ENCODE measurements at places on chromosomes 12 and 14. TPM values are rescaled to one million over a fixed set of nuclear protein-coding genes. Genes with fewer than 3 reads are reported as not detected.

KSR2 gene
- total RNA-seq = 0.03 TPM

PZP gene
- not detected for total RNA-seq

IL22 gene
- not detected for total RNA-seq

TRIM9 gene
- 0.07 TPM for total RNA-seq

ARHGAP9 gene
- total RNA-seq = not detected

LRTM2 gene
- total RNA-seq = not detected

HNRNPA1 gene
- 812 TPM for total RNA-seq

TMEM30B gene
- 17.9 TPM for total RNA-seq

TSPAN19 gene
- not detected for total RNA-seq

ANO2 gene
- total RNA-seq = not detected
